ENCODE measurements at places on chromosomes 12 and 14. TPM values are rescaled to one million over a fixed set of nuclear protein-coding genes. Genes with fewer than 3 reads are reported as not detected.

DNA sequence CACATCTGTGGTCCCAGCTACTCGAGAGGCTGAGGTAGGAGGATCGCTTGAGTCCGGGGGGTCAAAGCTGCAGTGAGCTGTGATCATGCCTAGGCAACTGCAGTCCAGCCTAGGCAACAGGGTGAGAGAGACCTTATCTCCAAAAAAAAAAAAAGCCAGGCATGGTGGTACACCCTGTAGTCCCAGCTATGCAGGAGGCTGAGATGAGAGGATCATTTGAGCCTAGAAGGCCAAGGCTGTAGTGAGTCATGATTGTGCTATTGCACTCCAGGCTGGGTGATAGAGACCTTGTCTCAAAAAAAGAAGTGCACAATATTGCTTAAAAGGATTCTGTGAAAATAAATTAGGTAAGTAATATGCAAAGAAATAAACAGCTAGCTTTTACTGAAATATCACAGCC is 17.0 kb downstream of the NAA25 start:
- DNase-seq = no peak

- DNase-seq = no peak
Measured at GRCh38 chr14:104705340-104706047, 16.1 kb downstream of the INF2 start.

- DNase-seq = no peak
Measured at GRCh38 chr14:64779472-64779871, 75.2 kb downstream of the PLEKHG3 start.

DNA sequence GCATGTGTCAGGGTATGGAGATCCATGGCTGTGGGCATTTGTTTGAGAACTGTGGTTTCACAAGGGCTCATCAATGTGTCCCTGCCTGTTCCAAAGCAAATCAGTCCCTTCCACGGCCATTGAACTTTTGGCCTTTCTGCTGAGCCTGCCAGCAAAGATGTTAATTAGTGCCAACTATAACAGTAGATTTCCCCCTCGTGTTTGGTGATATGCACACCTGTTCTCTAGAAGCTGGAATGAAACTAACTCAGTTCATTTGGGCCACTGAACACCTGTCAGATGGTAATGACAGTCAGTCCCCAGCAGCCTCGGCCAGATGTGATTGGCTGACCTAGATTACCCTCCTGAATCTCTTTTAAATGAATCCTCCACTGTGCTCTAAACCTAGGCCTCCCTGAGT is 43.2 kb downstream of the IRAK3 start:
- no peak for DNase-seq

Gene IL31
- total RNA-seq = not detected

Gene RNASE1
- total RNA-seq = 295 TPM

All from left cardiac atrium (tissue), 4 donors.